Islet precursor cell (in vitro differentiated cells): ENCODE measurements at places on chromosomes 1 and 21.

DNA sequence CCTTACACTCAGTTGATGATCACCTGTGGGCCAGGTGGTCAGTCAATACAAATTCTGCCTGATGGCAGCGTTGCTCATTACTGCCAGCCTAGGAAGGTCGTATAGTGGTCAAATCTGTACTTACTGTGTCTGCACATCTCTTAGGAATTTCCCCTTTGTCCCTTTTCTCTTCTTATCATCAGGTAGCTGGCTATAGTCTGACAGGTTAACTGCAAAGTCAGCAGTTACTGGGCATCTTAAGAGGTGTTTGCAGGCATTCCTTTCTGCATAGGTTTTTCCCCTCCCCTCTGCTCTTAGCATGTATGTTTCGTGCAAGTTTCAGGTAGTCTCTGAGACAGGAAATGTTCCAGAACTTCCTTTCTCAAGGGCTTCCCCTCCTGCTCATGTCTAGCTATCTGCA, 298.7 kb downstream of the LRRIQ3 start:
- DNase-seq: peak; percentile 51

DNA sequence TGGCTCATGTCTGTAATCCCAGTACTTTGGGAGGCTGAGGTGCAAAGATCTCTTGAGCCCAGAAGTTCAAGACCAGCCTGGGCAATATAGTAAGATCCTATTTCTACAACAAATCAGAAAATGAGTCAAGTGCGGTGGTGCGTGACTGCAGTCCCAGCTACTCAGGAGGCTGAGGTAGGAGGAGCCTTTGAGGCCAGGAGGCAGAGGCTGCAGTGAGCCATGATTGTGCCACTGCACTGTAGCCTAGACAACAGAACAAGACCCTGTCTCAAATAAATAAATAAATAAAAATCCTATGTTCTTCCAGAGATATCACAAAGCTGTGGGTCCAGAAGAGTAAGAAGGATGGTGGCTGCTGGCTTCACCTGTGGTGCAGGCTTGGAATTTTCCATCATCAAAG, 22.1 kb downstream of the CDA start:
- no peak for DNase-seq

DNA sequence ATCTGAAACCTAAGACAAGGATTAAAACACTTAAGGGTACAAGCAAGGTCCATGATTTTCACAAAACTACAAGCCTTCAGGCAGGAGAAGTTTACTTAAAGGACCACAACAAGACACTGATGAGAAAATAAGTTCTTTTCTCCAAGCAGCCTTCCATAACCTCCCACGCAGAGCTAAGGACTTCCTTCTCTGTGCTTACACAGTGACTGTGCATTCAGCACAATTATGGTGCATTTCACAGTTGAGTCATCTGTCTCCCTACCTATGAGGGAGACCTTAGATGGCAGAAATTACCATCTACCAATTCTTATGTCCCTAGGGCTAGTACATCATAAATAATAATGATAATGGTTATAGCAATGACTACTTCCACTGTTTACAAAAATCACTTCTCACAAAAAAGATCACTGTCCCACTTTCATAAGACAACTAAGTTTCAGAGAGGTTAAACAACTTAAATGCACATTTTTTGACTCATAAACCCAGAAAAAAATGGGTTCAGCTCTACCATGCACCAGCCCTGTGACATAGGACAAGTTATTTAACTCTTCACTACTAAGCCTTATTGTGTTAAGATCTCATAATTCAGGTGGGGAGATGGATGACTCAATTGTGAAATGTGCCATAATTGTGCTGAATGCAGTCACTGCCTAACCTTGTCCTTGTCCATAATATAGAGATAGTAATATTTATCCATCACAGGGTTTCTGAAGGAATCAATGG, 45.3 kb downstream of the TARBP1 start:
- no peak for DNase-seq

DNA sequence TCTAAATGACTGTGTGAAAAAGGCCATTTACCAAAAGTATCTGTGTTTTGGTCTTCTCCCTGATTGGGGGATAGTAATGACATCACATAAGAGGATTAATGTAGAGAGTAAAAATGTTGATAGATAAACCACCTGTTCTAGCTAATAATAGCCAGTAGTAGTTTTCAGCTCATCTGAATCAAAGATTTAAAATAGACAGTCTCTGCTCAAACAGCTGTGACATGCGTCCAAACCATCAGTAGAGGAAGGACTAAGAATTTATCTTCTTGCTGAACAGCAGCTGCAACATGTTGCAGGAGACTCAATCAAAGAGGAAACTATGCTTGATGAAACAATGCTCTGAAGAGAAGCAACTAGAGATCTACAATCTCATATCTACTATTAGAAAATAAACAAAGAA, 21.4 kb downstream of the TMPRSS15 start:
- no peak for DNase-seq

DNA sequence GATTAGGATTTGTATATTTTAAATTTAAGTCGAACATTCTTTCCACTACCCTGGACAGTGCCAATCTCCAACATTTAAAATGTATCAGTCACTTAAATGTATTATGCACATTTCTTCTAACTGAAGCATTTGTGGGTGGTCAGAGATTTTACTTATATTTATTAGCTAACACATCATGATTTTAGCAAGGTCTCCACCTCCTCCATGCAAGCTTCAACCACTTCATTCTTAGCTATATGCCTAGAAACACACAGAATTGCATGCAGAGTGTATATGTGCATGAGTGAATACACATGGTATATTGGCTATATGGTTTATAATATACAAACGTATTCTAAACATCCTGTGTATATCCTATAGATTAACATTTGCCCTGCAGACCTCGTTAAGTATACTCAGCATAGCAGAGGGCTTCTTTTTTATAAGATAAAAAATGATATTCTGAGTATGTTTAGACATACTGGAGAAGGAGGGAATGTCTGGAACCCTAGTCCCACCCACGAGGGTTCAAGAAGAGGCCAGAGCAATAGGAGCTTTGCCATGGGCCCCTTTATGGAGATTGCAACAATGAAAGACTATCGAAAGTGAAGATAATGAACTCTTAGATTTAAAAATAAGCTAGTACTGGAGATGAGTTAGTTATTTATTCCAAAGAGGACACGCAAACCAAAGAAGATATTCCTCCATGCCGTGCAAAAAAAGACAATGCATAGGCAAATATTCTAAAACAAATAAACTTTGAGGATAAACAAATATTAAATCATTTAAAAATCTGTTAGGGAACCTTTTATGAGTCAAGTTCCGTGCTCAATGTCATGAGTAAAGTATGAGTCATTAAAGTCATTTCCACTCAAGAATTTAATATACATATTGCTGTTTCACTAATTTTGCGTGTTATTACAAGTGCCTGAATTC, 480.4 kb downstream of the SIPA1L2 start:
- DNase-seq: no peak

DNA sequence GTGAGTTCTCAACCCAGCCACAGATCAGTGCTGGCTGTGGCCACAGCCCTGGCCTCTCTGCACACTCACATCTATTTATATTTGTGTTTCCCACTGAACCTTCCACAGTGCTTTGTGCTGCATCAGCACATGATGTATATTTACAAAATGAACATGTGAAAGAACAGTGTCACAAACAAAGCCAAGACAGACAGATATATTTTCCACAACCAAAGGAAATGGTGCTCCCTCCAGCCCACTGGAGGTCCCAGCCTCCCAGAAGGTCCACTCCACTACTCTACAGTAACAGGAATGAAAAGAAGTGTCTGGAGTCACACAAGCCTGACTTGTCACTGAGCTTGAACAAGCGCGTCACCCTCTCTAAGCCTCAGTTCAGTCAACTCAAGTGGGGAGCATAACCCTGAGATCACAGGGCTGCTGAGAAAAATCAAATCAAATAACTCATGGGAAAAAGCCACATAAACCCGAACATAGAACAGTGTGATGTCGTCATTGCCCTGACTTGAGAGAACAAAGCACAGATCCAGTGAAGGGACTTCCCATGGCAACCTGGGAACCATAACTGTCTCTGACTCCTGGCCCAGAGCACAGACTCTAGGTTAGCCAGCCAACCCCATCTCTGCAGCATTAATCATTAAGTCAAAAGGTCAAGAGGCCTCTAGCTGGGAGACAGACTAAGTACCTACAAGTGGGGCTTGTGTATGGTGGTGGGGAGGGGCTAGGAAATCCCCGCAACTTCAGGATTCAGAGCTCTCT, 121.2 kb downstream of the TRABD2B start:
- peak; percentile 66 for DNase-seq

DNA sequence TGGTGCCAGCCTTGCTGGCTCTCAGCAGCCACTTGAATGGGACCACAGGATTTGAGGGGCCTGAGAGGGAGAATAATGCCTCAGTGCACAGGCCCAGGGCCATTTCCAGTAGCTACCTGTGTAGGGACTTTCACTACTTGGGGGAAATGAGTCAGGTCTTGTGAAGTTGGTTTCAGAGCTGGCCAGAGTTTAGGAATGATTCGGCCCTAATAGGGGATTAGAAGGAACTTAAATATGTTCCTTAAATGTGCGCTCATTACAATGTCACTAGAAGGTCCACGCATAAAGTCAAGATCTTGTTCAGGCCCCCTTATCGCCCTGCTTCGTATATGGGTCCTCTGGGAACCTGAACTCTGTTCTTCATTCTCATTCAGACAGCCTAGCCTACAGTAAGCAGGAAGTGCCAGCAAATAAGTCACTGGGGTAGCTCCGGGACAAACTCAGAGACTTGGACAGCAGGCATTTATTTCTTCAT, 5.6 kb upstream of the AKR1A1 start:
- DNase-seq: no peak

GRCh38 chr1:112721966-112722524, 6.9 kb upstream of the PPM1J start:
- no peak for DNase-seq
